Sciatic nerve (tissue), 2 donors: ENCODE measurements at places on chromosomes 3 and 15.

GRCh38 chr15:57205996-57206395, 170.3 kb upstream of the CGNL1 start:
- no peak for DNase-seq

DNA sequence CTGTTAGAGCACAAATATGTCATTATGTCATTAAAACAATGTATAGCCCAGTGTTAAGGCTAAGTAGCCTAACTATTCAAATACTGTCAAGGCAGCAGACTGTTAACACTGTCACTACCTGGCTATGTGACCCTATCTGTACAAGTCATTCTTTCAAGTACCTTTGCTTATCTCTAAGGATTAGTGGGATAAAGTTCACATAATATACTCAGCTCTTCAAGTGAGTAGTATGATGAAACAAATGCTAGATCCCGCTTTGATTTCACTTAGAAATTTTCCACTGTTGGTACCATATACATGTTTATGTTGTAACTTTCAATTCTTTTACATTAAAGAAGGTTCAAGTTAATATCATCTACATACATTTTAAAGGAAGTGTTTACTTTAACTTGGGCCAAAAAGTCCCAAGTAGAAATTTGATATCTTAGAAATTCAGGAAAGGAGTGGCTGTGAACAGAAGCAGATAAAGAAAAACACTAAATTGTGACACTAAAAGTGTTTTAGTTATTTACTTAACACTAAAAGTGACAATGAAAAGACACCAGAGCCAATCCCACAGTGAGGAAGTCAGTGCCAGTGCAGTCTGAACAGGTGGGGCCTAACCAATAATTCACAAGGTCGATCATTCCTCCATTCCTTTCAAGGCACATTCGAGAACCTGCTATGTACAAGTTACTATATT, 4.8 kb upstream of the RFX7 start:
- no peak for DNase-seq

DNA sequence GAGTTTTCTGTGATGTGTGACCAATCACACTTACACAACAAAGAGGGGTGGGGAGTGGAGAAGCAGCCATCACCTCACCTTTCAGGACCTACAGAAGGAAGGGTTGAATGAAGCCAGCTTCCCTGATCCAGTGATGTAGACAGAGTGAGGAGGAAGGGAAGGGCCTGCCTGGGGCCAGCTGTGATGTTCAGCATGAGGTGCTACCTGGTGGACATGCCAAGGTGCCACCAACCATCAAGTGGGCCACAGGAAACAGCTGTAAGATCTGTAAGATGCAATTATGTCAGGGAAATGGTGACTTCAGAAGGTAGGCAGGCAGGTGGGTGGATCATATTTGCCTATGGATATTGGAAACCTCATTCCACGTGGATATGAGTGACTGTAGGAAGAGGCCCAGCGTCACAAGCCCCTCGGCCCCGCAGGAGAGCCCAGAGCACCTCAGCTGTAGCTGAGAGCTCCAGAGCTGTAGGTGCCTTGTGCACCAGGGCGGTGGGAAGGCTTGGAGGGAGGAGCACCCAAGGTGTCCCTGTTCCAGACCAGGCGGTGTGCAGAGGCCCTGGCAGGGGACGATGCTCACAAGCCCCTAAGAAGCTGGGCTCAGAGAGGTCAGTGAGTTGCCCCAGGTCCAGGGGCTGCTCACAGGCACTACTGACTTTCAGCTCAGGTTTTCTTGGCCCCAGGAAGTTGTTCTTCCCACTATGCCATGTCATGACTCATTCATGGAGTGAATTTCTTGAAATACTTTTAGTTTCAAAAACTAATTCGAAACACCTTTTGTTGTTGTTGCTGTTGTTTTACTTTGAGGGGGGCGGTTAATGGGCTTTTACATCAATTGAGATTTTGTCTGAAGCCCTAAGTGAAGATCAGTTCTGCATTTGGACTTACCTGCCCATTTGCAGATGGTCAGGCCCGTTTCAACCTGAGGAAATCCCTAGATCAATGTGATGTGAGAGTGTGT, 94.2 kb upstream of the ALDH1A3 start:
- DNase-seq, result no peak

DNA sequence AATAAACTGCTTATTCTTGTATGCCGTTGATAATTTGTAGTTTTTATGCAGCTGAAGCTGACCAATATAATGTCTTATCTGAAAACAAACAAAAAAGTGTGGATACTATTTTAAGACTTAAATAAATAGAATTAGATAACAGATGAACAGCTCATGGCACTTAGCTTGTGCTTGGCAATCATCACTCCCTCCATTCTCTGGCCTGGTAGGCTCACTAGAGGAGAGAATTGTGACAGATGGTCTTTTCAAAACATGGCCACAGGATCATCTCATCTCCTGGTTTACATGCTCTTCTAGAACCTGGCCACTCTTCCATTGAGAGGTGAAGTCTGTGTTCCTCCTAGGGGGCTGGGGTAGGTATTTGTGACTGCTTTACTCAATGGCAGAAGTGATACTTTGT, 58.4 kb upstream of the RBP1 start:
- no peak for DNase-seq

- DNase-seq, result no peak
Observed at GRCh38 chr3:190696777-190697501, 165.6 kb downstream of the GMNC start.

GRCh38 chr15:31254431-31255175, 72.0 kb upstream of the KLF13 start:
- no peak for DNase-seq

DNA sequence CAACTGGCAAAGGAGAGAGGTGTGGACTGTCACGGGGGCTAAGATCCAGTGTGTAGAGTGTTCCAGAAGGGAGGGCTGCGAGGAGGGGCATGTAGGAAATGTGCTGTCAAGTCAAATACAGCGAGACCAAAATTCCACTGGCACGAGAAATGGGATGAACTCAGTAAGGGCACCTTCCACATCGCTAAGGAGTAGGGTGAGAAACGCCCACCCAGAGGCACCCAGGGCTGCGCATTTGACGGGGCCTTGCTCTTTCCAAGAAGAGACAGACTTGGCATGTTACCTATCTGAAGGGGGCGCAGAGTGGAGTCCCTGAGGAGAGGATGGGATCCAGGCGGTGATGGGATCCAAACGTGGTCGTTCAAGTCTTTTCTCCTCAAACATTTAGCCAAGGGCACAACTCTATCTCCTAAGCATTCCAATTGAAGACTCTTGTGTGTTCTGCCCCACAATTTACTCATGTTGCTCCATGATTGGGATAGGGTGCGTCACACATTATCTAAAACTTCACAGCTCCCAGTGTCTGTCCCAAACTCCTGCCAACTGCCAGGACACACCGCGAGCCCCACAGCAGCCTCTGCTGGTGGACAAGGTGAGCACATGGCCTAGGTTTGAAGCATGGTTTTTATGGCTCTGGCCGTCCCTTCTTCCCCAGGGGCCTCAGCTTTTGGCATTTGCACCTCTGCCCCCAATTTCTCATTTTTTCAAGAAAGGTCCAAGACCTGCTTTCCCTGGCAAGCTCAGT, 7.6 kb downstream of the SELENOS start:
- peak; percentile 51 for DNase-seq

DNA sequence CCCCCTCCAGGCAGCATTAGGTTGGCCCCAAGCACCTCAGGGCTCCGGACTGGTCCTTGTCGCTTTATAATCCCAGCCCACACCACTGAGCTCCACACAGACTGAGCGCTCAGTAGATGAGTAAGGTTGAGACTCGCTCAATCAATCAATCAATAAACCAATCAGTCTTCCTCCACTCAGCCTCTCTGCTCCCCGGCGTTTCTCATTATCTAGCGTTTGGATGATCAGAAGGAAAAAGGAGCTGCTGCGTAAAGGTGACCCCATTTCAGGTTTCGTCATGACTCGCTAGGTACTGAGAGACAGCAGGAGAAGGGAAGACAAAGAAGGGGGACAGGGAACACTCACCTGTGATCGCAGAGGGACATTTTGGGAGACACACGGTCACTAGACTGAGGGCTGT, 41.2 kb downstream of the ZNF710 start:
- no peak for DNase-seq

- no peak for DNase-seq
Observed at GRCh38 chr3:18216996-18217395, 208.1 kb downstream of the SATB1 start.

GRCh38 chr15:61182946-61183345, 46.2 kb downstream of the RORA start:
- DNase-seq, result no peak

GRCh38 chr15:34993412-34993811, 5.3 kb upstream of the ZNF770 start:
- no peak for DNase-seq

GRCh38 chr3:130601442-130601971, 84.5 kb downstream of the COL6A6 start:
- DNase-seq, result no peak

DNA sequence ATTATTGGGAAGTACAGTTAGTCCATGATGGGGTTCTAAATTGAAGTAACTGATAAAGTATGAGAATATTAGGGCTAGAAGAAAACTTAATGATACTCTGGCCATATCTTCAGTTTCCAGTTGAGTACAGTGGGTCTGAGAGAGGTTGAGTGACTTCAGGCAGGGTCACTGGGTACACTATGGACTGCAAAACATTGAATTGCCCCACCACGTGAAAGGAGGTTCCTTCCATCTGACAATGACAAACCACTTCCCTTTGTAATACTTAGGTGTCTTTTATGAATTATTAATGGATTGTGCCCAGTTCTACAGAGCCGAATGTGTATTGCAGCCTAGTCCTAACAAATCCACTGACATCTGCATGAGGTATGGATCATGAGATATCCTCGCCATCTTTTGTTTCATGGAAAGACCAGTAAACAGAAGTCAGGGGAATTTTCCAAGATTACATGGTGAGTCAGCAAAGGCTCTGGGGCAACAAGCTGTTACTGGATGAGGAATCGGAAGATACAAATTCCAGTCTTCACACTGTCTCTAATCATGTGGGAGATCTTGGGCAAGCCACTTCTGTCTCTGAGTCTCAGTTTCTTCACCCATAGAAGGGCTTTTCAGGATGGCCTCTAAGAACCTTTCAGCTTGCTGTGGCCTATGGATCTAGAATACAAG, 66.5 kb upstream of the BCL6 start:
- DNase-seq, result no peak

GRCh38 chr15:64599226-64599625, 138.8 kb downstream of the ZNF609 start:
- DNase-seq, result no peak

GRCh38 chr15:91992945-91993344, 139.4 kb downstream of the SLCO3A1 start:
- DNase-seq, result no peak

- no peak for DNase-seq
Observed at GRCh38 chr3:30344288-30344687, 262.1 kb upstream of the TGFBR2 start.

GRCh38 chr3:4426782-4427344, 40.2 kb downstream of the SUMF1 start:
- DNase-seq, result no peak

- DNase-seq, result no peak
Observed at GRCh38 chr15:70514251-70514650, 249.1 kb downstream of the UACA start.

GRCh38 chr15:52121896-52122295, 9.3 kb upstream of the BCL2L10 start:
- no peak for DNase-seq

DNA sequence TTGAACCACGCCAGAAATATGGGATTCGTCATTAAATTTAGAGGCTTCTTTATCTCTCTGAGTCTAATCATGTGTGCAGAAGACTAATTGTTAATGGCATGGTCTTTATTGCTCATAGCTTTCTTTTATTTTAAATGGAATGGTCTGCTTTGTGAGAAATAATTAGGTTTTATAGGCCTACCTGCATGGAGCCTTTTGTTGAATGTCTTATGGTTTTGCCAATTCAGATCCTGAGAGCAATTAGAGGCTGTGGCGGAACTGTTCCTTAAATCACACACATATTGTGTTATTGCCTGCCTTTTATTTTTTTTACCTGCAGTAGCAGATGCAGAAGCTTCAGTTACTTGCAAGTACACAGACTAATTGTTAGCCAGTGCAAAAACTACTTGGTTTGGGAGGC, 306.2 kb downstream of the NLGN1 start:
- no peak for DNase-seq

- no peak for DNase-seq
Observed at GRCh38 chr3:46470831-46471230, 6.1 kb upstream of the LTF start.

- DNase-seq, result peak; percentile 73
Observed at GRCh38 chr3:51955893-51956770, 951 bp downstream of the GPR62 start.
